ENCODE measurements at places on chromosomes 2 and 18. TPM values are rescaled to one million over a fixed set of nuclear protein-coding genes. Genes with fewer than 3 reads are reported as not detected.

RNF144A gene
- total RNA-seq: 0.80 TPM

GRCh38 chr2:79929624-79930023 lies 374.9 kb downstream of the LRRTM1 start:
- DNase-seq: no peak

GRCh38 chr2:32564417-32565035 lies 63.3 kb upstream of the TTC27 start:
- DNase-seq: no peak

MAPRE3 gene
- 0.61 TPM for total RNA-seq

RTP5 gene
- total RNA-seq: not detected
